ENCODE measurements at places on chromosomes 1 and 21.
A peak's percentile ranks its signal among the peaks of the same experiment; 100 is the strongest.

- no peak for DNase-seq
Observed at GRCh38 chr1:214216779-214217178, 64.2 kb upstream of the SMYD2 start.

DNA sequence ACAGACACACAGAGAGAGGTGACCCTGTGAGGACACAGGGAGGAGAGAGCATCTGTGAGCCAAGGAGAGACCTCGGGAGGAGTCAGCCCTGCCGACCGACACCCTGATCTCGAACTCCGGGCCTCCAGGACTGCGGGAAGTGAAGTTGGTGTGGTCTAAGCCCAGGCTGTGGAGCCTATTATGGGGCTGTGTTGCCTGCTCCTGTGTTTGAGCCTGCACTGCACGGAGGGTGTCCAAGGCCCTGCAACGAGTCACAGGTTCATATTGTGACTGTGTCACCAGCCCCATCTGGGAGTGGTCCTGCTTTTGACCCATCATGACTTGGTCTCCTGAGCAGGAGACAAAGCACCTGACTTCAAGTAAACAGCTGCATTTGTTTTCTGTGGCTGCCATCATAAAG lies 186.0 kb upstream of the AJAP1 start:
- DNase-seq = no peak

- no peak for DNase-seq
Observed at GRCh38 chr1:33420870-33421775, 9.8 kb downstream of the PHC2 start.

DNA sequence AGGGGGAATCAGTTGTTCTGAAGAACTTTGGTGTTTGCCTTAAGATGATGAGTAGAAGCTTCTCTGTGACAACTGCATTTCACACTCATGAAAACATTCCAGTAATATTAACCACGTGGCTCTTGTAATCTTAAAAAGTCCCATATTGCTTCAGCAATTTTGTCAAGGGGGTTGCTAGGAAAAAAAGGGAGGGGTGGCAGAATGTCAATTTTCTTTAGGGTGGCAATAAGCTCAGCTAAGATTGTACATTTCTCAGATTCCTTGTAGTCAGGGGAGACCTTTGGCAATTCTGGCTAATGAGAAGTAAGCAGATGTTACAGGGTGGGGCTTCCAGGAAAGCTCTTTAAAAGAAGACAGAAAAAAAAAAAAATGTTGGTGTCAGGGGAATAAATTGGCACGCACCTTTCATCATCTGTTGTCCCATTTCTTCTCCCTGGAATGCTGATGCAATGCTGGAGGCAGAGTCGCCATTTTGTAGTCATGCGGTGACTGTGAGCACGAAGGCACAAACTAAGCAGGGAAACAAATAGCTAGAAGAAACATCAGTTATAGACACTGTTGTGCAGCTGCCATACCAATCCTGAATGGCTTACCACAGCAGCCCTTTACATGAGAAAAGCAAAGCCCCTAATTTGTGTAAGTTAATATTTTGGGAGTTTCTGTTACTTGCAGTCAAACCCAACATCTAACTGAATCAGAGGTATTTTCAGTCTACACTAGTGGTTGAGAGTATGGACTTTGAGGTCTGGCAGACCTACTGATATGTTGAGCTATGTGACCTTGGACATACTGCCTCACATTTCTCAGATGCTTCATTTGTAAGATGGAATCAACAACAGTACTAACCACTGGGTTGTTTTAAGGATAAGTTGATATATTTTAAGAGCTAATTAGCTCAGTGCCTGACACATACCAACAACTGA lies 56.1 kb upstream of the MRPS6 start:
- no peak for DNase-seq

DNA sequence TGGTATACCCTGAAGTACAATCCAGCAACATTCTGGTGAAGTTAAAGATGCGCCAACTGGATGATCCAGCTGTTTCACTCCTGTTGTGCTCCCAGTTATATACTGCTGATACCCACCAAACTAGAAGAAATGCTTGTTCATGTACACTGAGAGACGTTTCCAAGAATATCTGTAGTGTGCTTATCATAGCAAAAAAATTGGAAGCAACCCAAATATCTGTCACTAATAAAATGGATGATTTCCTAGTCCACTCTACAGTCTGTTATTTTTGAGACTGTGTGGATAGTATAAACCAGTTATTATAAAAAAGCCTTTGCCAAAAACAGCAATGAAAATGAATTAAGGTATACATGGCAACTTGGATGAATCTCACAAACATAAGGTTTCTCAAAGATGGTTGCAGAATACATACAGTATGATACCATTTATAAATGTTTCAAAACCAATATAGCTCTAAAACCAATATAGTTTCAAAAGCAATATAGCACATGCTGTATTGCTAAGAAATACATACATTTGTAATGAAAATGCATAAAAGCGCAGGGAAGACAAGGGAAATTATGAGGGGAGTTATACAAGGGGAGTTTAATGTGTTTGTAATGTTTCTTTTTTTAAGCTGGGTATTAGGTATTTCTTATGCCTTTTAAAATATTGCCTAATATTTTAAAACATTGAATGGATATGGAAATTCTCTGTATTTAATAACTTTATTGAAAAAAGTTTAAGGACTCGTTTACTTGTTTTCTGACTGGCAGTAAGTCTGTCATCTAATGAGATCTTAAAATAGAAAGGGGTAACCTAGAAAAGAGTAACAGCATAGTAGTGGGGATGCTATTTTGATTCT lies 36.5 kb downstream of the GPSM2 start:
- no peak for DNase-seq

GRCh38 chr1:181676269-181676668 lies 193.0 kb downstream of the CACNA1E start:
- DNase-seq = peak; percentile 26

DNA sequence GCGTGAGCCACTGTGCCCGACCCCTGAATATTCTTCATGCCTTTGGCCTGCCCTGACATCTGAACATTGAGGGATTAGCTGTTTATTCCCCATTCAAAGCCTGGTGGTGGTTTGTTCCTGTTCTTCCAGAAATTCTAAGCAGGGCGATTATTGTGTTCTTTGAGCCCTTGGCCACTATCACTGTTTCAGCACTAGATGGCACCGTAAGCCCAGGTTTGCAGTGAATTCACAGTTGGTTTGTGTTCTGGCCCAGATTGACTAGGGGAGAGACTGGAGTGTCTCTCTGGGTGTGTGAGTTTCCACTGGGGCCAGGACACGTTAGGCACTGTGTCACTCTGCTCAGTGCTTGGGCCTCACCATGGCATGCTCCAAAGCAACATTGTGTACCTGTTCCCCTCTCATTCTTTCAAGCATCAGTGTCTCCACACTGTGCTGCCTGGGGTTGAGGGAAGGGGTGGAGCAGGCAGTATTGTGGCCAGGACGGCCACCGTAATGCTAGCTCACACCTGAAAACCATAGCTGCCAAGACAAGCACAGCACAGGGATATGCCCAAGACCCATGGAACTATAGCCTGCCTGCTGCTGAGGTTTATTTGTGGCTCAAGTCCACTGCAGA lies 52.7 kb downstream of the PKN2 start:
- DNase-seq = no peak

- DNase-seq = no peak
Observed at GRCh38 chr1:222283147-222283768, 264.6 kb downstream of the HHIPL2 start.

GRCh38 chr1:161096530-161096929 lies 1.6 kb upstream of the KLHDC9 start:
- no peak for DNase-seq

DNA sequence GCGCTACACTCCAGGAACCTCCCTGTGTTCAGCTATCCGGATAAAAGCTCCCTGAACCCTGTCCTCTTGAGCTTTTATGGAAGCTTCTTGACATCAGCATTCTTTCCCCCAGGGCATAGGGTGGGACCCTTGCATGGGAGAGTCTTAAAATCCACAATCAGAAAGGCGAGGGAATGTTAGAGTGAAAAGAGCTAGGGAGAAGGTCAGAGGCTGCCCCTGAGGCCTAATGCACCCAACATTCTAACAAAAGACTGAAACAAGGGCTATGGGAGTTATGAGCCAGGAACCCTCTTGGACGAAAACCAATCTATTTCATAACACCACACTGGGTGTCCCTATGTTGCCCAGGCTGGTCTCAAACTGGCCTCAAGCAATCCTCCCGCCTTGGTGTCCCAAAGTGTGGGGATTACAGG lies 36.7 kb downstream of the NEK2 start:
- no peak for DNase-seq

DNA sequence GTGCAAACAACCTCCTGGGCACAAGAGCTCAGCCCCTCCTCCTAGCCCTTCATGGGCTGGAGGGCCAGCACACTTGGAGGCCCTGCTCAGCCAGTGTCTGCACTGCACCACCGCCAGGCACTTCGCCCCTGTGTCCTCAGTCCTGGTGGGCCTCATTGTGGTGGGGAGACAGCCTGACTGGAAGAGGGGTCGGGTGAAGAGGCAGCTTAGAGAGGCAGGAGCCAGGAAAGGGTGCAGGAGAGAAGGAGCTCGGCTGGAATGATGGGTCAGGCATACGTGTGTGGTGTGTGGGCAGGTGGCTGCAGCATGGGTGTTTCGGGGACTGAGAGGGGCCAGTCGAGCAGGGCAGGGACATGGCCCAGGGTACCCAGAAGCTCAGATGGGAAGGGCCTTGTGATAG lies 4.1 kb downstream of the WNT3A start:
- DNase-seq = no peak

- no peak for DNase-seq
Observed at GRCh38 chr1:199242147-199242546, 603.3 kb downstream of the PTPRC start.

- DNase-seq = peak; percentile 88
Observed at GRCh38 chr1:15975805-15976680, at the start of gene ZBTB17. ZBTB17 (minus strand) TSS chr1:15976101; CDS start chr1:15948495, 27,606 bp downstream.

Measured in substantia nigra (tissue), 51 donors.